NCI-H1436 (cell line): ENCODE measurements at places on chromosomes 11 and 22.

DNA sequence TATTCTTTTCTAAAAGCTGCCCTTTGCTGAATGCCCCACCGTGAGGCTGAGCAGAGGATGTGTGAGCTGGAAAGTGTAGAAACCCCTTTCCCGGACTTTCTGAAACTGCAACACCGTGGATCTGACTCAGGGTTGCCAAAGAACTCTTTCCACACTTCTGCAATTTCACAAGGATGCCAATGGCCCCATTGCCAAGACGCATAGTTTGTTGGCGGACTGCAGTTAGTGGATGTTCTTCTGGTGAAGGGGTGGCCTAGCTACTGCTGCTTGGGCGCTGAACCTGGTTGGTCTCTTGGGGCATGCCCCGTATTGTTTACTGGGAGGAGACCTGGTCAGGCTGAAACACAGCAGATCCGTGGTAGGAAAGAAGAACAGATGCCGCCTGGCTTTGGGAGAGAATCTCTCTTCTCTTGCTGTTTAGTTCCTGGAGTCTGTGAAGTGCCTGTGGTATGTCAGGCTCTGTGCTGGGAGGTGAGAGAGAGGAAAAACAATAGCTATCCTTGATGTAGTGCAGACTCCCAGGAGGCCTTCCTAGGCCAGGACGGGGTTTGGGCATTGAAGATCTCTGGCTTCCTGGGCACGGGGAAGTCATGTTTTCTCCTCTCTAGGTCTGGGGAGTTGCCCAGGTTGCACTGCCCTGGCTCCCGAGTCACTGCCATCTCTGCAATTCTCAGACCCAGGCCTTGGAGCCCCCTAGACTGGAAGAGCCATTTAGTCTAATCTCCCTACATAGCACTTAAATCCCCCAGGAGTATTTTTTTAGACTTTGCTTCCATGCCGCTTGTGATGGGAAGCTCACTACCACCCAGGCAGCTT, 26.9 kb downstream of the CD82 start:
- DNase-seq: no peak

DNA sequence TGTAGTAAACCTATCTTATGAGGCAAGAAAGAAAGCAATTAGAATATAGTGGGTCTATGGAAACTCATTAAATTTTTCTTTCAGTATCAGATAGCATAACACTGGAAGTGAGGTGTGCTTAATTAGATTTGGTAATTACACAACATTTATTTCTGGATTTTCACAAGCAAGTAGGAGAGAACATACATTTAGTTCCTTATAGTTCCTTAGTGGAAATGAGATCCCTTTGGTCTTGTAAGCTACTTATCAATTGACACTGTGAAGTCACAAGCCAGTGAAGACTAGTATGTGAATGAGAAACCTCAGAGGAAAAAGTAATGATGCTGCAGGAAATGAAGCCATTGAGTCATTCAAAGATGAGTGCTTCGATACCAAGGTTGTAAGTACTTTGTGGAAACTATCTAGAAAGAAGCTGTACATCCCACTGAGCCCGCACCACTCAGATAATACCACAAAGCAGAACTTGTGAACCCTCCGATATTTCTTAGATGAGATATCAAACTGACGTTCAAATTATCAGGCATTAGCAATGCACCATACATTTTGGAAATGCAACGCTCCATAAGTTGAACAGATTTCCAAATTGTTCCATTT, 53.5 kb downstream of the ENTHD1 start:
- DNase-seq: no peak

DNA sequence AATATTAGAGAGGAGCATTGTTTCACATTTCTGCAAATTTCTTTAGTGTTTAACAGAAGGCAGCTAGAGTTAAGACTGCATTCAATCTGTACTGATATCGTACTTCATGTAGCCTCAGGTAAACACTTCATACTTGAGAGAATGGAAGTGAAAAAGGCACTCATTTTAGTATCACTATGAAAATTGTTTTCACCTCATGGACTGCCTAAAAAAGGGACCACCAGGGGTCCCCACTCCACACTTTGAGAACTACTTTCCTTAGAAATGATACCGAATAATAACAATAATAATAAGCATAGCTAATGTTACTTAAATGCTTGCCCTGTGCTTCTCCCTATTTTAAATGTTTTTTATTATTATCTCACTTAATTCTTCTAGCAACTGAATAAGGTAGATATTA, 95.1 kb downstream of the BLID start:
- no peak for DNase-seq

GRCh38 chr22:20094197-20094807, 14.3 kb downstream of the DGCR8 start:
- DNase-seq: no peak

- no peak for DNase-seq
Measured at GRCh38 chr11:82185925-82186324, 547.7 kb downstream of the FAM181B start.

- DNase-seq: no peak
Measured at GRCh38 chr11:2203440-2204259, 32.0 kb upstream of the TH start.

- no peak for DNase-seq
Measured at GRCh38 chr22:50303848-50304527, 3.5 kb downstream of the PLXNB2 start.

- DNase-seq: no peak
Measured at GRCh38 chr22:26406118-26406517, 22.9 kb upstream of the ASPHD2 start.

GRCh38 chr11:112877581-112877980, 83.6 kb upstream of the NCAM1 start:
- peak; percentile 23 for DNase-seq
